Karpas-422 (cell line): ENCODE measurements at places on chromosomes 1 and 21. TPM values are rescaled to one million over a fixed set of nuclear protein-coding genes. Genes with fewer than 3 reads are reported as not detected.

CXADR gene
- total RNA-seq: not detected in 2 replicates

NBPF3 gene
- total RNA-seq: 3.6 and 5.3 TPM in 2 replicates

LRRC3 gene
- not detected in 2 replicates for total RNA-seq

EDARADD gene
- total RNA-seq: not detected in 2 replicates

RORC gene
- total RNA-seq: not detected in 2 replicates

GNG12 gene
- total RNA-seq: not detected in 2 replicates

FCAMR gene
- total RNA-seq: not detected in 2 replicates

TTC4 gene
- total RNA-seq: 17.4 and 26.5 TPM in 2 replicates

COG2 gene
- 33.9 and 40.9 TPM in 2 replicates for total RNA-seq

KCNJ9 gene
- total RNA-seq: not detected in 2 replicates

MX1 gene
- 90.0 and 108 TPM in 2 replicates for total RNA-seq

NFIA gene
- total RNA-seq: 15.8 and 38.3 TPM in 2 replicates

GPR37L1 gene
- total RNA-seq: not detected in 2 replicates

IGSF21 gene
- 0.26 TPM in 1 of 2 replicates, not detected in the other for total RNA-seq
